Activated naive CD8-positive, alpha-beta T cell treated with anti-CD3 and anti-CD28 coated beads, Interleukin-2, amount 50 U/mL, for 16 hours (primary cell): ENCODE measurements at places on chromosomes 7 and 10.

DNA sequence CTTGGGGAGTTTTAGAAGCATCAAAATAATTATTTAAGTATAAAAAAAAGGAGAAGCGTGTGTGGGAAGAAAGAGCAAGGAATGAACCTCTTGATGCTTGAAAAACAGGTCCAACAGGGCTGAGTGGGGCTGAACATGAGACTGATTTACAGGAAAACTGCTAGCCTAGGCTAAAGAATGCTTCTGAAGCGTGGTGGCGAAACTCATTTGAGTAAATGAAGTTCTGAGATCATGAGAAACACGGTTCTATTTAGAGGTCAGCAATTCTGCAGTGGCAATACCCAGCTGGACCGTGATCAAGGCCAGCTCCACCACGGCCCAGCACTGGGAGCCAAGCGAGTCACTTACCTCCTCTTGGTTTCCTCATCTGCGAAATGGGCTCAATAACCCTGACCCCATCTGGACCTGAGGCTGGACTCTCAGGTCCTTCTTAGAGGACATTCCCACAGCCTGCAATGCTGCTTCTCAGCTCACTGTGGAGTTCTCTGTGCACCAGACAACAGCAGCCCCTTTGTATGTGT is 140.1 kb upstream of the ADAM12 start:
- no peak for DNase-seq

DNA sequence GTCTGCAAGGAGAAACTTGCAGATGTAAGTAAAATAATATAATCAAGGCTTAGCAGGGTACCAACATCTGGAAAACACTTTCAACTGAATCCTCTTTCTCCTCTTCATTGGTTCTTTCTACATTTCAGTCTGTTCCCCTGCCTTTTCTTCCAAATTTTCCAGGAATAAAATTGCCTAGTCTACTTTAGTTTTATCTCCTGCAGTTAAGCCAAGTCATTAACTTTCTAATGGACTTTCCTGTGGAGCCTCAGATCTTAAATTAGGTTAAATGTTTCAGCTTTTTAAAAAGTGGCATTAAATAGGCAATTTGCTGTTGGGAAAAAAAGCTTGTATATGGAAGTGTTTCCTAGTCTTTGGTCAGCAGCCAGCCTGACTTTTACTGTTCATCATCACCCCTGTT is 70.8 kb downstream of the EEPD1 start:
- DNase-seq = no peak

- DNase-seq = no peak
These were observed 7.8 kb downstream of the TES start for GRCh38 chr7:116218051-116218645.

GRCh38 chr7:22945584-22945983 is 68.3 kb downstream of the HYCC1 start:
- DNase-seq = no peak

- no peak for DNase-seq
These were observed 187.4 kb downstream of the CUX1 start for GRCh38 chr7:102004848-102005247.

GRCh38 chr10:99532687-99533495 is at the start of gene NKX2-3:
Gene NKX2-3 (plus strand): TSS chr10:99532942. CDS start chr10:99533132, 190 bp downstream.
- DNase-seq = no peak

DNA sequence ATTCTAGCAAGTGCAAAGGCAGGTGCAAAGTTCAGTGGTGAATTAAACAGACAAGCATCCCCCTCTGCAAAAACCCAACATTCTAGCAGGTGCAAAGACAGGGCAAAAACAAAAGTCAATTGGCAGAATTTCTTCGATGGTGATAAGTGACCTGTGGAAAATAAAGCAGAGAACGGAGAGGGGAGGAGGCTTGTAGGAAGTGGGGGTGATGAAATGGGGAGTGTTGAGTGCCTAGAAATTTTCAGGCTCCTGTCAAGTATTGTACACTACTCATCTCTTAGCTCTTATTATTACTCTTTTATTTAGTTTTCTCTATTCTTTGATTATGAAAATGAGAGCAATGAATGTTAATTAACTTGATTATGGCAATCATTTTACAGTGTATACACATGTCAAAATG is 2.4 kb upstream of the CD36 start:
- DNase-seq = no peak

DNA sequence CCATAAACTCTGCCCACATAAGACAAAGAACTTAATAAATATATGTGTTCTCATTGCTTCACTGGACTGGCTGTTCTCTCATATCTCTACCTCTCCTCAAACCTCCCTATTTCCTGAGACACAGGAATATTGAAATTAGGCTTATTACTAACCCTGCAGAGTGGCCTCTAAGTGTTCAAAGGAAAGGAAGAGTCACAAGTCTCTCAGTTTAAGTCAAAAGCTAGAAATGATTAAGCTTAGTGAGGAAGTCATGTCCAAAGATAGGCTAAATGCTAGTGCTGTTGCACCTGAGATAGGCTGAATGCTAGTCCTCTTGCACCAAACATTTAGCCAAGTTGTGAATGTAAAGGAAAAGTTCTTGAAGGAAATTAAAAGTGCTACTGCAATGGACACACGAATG is 41.1 kb downstream of the GNAI1 start:
- DNase-seq = no peak

DNA sequence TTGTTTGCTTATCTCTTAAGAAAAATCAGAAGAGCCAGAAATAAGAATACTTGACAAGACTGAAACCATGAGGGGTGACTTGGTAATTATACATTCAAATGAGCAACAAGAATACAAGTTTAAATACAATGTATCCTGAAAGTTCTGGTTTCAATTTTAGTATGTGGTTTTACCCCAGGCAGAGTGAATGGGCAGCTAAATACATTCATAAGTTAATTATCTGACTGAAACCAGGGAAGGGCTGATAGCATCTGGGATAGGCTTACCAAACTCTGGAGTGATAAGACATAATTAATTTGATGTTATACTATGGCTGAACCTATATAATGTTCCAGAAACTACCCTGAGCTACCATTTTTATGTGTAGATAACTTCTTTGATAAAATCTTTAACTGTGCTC is 252.2 kb upstream of the PLXNA4 start:
- no peak for DNase-seq

- no peak for DNase-seq
These were observed 10.8 kb downstream of the TMEM120A start for GRCh38 chr7:75983471-75984129.

GRCh38 chr10:4083509-4084003 is 298.5 kb upstream of the KLF6 start:
- DNase-seq = no peak

DNA sequence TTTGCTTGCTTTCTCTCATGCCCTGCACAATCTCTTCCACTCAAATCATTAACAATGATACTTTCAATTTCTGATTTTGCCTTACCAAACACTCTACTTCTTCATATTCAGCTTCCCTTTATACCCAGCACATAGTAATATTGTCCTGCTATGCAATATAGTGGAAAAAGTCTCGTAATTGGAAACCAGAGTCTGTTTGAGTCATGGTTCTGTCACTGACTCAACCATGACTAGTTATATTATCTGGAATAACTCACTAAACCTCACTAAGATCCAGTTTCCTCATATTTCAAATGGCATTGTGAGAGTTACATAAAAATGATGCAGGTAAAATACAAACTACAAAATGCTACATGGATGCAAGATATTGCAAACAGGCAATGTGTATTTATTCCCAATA is 98.5 kb upstream of the LRRTM3 start:
- DNase-seq = no peak

DNA sequence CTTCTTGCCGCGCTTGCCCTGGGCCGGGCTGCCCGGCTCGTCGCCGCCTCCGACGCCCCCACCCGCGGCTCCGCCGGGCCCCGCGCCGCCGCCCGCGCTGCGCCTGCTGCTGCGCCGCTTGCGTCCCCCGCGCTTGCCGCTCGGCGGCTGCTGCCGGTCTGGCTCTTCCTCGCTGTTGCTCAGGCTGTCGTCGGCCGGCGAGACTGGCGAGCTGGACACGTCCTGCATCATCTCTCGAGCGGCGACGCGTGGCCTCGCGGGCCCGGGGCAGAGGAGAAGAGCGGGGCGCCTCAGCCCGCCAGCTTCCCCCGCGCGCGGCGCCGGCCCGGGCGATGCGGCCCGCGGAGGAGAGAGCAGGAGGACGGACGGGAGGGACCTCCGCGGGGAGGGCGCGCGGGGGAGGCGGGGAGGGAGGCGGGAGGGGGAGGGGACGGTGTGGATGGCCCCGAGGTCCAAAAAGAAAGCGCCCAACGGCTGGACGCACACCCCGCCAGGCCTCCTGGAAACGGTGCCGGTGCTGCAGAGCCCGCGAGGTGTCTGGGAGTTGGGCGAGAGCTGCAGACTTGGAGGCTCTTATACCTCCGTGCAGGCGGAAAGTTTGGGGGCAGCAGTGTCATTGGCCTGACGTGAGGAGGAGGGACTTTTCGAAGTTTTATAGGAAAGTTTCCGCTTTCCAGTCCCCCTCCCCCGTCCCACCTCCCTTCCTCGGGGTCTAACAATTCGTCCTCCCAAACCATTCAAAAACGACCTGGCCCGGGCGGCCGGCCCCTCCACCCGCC is at the start of gene TWIST1:
Gene TWIST1, minus strand, starts transcription at position 546 of the 779 bp plus-strand sequence. Its CDS starts 315 bp downstream, at position 231.
- DNase-seq = no peak

GRCh38 chr10:19017116-19017890 is 31.3 kb upstream of the MALRD1 start:
- no peak for DNase-seq

DNA sequence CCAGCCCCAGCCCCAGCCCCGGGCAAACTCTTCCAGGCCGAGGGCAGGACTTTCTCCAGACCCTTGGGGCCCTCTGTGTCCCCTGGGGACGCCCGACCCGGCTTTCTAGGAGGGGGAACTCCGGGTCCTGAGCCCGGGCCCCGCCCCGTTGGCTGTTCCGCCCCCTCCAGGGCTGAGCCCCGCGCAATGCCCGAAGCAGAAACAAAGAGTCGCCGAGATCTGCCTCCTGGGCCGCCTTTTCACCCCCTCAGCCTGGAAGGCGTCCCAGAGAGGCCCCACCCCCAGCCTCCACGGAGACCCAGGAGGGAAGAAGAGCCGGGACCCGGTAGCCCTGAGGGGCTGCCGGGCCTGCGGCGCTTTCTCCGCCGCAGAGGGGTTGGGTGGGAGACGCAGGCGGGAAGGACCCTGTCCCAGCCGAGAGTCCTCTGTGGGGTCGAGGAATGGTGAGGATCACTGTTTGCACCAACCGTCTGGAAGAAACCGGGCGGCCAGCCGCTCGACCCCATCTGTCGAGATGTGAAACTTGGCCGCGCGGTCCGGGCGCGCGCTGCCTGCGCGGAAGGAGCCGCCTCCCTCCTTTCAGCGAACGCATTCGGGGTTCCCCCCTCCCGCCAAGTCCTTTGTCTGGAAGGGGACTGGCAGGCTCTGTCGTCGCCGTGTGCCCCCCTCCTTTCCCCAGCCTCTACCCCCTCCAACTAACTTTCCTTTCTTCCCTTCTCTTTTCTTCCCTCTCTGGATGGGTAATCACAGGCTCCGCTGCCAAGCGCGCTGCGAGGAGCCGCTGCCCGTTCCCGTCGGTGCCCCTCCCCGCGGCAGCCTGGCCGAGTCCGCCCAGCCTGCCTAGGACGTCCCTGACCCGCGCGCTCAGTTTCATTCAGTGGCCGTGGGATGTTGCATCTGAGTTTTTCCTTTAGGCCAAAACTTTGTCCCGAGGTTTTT is 10.2 kb downstream of the EN2 start:
- no peak for DNase-seq

DNA sequence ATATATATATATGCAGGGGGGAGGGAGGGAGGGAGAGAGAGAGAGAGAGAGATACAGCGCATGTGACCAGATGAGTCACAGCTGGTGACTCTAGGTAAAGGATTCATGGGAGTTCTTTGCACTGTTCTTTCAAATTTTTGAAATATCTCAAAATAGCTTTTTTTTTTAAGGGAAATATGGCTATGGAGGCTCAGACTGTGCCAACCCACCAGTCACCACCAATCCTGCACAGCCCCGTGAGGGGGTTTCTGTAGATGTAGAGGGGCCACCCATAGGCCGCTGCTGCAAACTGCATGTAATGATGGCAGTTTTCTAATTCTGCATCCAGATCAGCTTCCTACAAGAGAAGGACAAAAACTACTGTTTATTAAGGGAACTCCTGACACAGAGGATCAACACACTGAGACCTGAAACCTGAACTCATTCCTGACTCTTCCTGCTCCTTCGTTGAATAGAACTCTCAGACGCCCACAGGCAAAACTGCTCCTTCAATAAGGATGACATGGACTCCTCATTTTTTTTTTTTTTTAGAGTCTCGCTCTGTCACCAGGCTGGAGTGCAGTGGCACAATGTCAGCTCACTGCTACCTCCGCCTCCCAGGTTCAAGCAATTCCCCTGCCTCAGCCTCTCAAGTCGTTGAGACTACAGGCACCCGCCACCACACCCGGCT is 17.3 kb downstream of the DAGLB start:
- DNase-seq = no peak

DNA sequence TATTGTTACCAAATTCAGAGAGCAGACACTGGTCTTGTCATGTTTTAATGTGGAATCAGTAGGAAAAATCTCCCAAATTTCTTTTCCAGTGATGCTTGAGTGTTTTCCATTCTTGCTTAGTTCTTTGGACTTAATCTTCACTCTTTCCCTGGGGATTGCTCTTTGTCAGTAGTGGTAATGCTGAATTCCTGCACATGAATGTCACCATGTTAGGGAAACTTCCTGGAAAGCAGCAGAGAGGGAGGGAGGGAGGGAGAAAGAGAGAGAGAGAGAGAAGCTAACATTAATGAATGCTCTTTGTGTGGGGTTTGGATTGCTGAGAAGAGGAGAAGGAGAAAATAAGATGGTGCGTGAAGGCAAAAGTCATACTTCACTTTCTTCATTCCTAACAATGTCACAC is 295.3 kb upstream of the COBL start:
- no peak for DNase-seq

GRCh38 chr7:27213433-27214238 is 13.7 kb upstream of the HOXA13 start:
- no peak for DNase-seq

GRCh38 chr7:85081846-85082245 is 105.0 kb downstream of the SEMA3D start:
- DNase-seq = no peak

- DNase-seq = no peak
These were observed 44.0 kb downstream of the CCDC7 start for GRCh38 chr10:32489901-32490300.

- DNase-seq = no peak
These were observed 132.8 kb downstream of the TCERG1L start for GRCh38 chr10:131178521-131179331.

DNA sequence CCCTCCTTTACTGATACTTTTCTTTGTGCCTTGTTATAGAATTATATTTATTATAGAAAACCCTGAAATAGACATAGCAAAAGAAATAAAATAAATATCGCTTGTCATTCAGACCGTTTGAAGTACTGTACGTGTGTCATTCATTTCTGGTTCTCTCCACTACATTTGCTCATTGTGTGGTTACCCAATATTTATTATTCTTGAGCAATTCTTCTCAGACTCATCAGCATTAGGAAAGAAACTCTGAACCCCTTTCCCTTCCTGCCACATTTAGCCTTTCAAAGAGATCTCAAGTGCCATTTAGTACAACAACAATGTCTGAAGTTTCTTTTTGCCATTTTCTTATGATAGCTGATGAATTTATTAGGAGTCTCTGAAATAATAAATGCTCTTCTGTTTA is 154.1 kb downstream of the KIAA1217 start:
- no peak for DNase-seq

GRCh38 chr7:156305351-156305750 is 335.2 kb upstream of the RNF32 start:
- no peak for DNase-seq

GRCh38 chr10:72386916-72387586 is 32.3 kb upstream of the DNAJB12 start:
- no peak for DNase-seq
